ENCODE measurements at places on chromosomes 1 and 21. TPM values are rescaled to one million over a fixed set of nuclear protein-coding genes. Genes with fewer than 3 reads are reported as not detected.

Gene KRTAP19-1
- total RNA-seq: not detected

Gene IFI44L
- total RNA-seq: 14.7 TPM

Gene GLMN
- 16.3 TPM for total RNA-seq

Gene CAPN2
- total RNA-seq: 718 TPM

Gene SLAMF8
- total RNA-seq: not detected

Gene FCRL4
- not detected for total RNA-seq

Gene VANGL2
- total RNA-seq: under 0.01 TPM

GRCh38 chr1:205275133-205275532, 46.4 kb downstream of the NUAK2 start:
- DNase-seq: no peak

DNA sequence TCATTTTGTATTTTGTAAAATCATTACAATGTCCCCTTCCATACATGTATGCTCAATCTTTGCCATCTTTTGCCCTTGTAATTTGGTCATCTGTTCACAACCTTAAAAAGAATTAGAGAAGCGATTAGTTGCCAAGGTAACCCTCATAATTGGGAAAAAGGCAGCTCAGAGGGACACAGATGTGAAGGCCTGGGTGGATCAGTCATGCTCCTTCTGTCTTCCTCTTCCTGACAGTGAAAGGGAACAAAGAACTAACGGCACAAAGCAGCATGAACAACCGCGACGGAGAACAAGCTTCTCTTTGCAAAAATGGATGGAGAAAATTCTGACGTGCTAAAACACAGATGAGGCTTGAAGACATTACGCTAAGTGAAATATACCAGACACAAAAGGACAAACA, 78.7 kb upstream of the COG2 start:
- DNase-seq: no peak

DNA sequence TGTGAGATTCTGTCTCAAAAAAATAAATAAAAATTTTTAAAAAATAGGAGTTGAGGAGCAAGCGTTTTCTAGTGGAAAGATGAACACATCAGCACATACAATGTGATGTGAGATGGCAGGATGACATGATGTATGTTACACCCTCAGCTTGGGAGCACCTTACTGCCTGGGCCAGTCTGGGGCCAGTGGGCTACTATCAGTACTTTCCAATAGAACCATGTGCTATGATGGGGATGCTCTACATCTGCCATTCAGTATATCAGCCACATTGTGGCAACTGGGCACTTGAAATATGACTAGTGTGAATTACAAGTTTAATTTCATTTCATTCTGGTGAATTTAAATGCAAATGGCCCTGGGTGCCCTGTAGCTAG, 156.0 kb downstream of the PGBD5 start:
- no peak for DNase-seq

- DNase-seq: no peak
Observed at GRCh38 chr1:34781071-34781843, at the start of gene GJB3. TSS of gene GJB3 (plus strand) at chr1:34781214. CDS start at chr1:34784763, 3,549 bp downstream.

GRCh38 chr1:241356519-241357365, at the start of gene RGS7:
TSS of gene RGS7 (minus strand) at chr1:241357205.
- DNase-seq: peak; percentile 35

DNA sequence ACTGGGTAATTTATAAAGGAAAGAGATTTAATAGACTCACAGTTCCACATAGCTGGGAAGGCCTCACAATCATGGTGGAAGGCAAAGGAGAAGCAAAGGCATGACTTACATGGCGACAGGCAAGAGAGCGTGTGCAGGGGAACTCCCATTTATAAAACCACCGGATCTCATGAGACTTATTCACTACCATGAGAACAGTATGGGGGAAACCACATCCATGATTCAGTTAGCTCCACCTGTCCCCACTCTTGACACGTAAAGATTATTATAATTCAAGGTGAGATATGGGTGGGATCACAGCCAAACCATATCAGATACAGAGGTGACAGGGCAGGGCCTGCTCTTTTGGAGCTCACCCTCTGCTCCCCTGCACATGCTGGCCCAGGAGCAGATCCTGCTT, 31.4 kb upstream of the TMEM61 start:
- peak; percentile 44 for DNase-seq

GRCh38 chr1:230065571-230065970, 1.5 kb upstream of the GALNT2 start:
- no peak for DNase-seq

GRCh38 chr1:4003846-4004505, 103.9 kb upstream of the C1orf174 start:
- no peak for DNase-seq

- peak; percentile 22 for DNase-seq
Observed at GRCh38 chr21:36587388-36587787, 107.5 kb upstream of the CLDN14 start.
